Heart right ventricle (tissue), 16 donors: ENCODE measurements at places on chromosomes 7 and 10. TPM values are rescaled to one million over a fixed set of nuclear protein-coding genes. Genes with fewer than 3 reads are reported as not detected.

The ARMH3 gene
- 67.2 TPM for total RNA-seq

The VPS37D gene
- 2.6 TPM for total RNA-seq

The TMEM176B gene
- total RNA-seq, result 62.5 TPM

The TAS2R41 gene
- total RNA-seq, result not detected

The GRID1 gene
- 1.3 TPM for total RNA-seq

The PVRIG gene
- total RNA-seq, result not detected

The PILRB gene
- total RNA-seq, result 9.7 TPM

The NKX6-2 gene
- total RNA-seq, result not detected

The TBX20 gene
- total RNA-seq, result 121 TPM

The PGAM2 gene
- total RNA-seq, result 548 TPM

The CNPY1 gene
- not detected for total RNA-seq

The PDE1C gene
- 295 TPM for total RNA-seq

The INHBA gene
- 6.3 TPM for total RNA-seq

The CDC14C gene
- total RNA-seq, result not detected

The CYP2C8 gene
- 0.17 TPM for total RNA-seq

The PPP1R3A gene
- 115 TPM for total RNA-seq

The MACC1 gene
- not detected for total RNA-seq

The SPDYE5 gene
- total RNA-seq, result not detected

The CXCL12 gene
- total RNA-seq, result 221 TPM

The ACTA2 gene
- total RNA-seq, result 74.3 TPM

The ZKSCAN5 gene
- total RNA-seq, result 8.5 TPM

The CALML5 gene
- not detected for total RNA-seq

The FXYD4 gene
- 1.5 TPM for total RNA-seq

The OR2A1 gene
- not detected for total RNA-seq

The DUSP5 gene
- 11.1 TPM for total RNA-seq

The TCAF2 gene
- total RNA-seq, result 0.33 TPM

The PON1 gene
- total RNA-seq, result not detected

The EBLN1 gene
- not detected for total RNA-seq

The RARRES2 gene
- total RNA-seq, result 25.8 TPM

The SLC26A5 gene
- total RNA-seq, result not detected

The EFCAB10 gene
- not detected for total RNA-seq

The FAM25C gene
- total RNA-seq, result not detected

The CDHR1 gene
- 0.36 TPM for total RNA-seq

The CFAP46 gene
- total RNA-seq, result 0.86 TPM

The PRSS2 gene
- total RNA-seq, result not detected

The MBL2 gene
- not detected for total RNA-seq

The SEMA3C gene
- total RNA-seq, result 41.4 TPM

The SLC35B4 gene
- 2.9 TPM for total RNA-seq

The INSYN2A gene
- total RNA-seq, result 0.09 TPM

The NUDT5 gene
- total RNA-seq, result 5.6 TPM
